BJ (cell line): ENCODE measurements at places on chromosomes 7 and 10. TPM values are rescaled to one million over a fixed set of nuclear protein-coding genes. Genes with fewer than 3 reads are reported as not detected.
A peak's percentile ranks its signal among the peaks of the same experiment; 100 is the strongest.

GRCh38 chr7:40711706-40712105 is 576.9 kb downstream of the SUGCT start:
- DNase-seq: no peak

DNA sequence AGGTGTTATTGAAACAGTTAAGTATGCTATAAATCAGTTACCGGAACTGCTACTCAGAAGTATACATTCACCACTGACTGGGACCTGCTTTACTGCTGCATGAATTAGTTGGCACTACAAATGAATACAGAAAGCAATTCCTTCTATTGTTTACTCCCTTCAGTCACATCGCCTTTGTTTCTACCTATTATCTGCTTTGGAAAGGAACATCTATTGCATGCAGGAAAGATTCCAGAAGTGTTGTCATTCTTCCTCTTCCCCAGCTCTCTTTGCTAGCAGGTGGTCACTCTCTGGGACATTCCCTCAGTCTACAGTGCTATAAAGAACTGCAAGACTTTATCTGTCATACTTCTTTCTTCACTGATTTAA is 131.3 kb downstream of the ANK3 start:
- DNase-seq: no peak

- DNase-seq: no peak
Measured at GRCh38 chr7:94898340-94898739, 9.1 kb upstream of the PPP1R9A start.

DNA sequence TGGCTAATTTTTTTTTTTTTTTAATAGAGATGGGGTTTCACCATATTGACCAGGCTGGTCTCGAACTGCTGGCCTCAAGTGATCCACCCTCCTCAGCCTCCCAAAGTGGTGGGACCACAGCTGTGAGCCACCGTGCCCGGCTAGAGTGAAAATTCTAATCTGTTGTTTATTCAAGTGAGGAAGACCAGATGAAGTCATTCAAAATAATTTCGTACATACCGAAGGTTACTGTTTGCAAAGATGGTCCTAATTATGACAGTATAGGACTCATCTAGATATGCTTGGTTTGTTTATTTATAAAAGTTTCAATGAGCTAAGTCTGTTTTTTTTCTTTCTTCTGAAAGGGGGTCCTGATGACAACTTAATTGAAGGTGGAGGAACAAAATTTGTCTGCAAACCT is 376.8 kb downstream of the EXOC4 start:
- DNase-seq: peak; percentile 43

- no peak for DNase-seq
Measured at GRCh38 chr7:152737833-152738232, 21.7 kb upstream of the ACTR3B start.

The SAMD9L gene
- 2.0 and 4.8 TPM in 2 replicates for polyA plus RNA-seq

The CCL24 gene
- polyA plus RNA-seq: not detected in 2 replicates

The RALA gene
- 14.9 and 27.9 TPM in 2 replicates for polyA plus RNA-seq

The CPN1 gene
- polyA plus RNA-seq: not detected in 2 replicates

The CHN2 gene
- polyA plus RNA-seq: not detected in 2 replicates
